ENCODE measurements at places on chromosomes 7 and 10.

DNA sequence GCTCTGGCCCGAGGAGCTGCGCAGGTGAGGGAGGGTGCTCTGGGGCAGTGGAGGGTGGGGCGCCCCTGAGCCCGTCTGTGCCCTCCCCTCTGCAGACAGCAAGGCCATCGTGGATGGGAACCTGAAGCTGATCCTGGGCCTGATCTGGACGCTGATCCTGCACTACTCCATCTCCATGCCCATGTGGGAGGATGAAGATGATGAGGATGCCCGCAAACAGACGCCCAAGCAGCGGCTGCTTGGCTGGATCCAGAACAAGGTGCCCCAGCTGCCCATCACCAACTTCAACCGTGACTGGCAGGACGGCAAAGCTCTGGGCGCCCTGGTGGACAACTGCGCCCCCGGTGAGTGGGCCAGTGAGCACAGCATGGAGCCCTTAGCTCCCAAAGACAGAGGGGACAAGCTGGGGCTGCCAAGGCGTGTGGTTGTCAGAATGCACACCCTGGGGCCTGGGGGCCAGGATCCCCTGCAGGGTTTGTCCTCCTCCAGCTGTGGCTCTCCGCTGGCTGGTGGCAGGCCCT is 5.1 kb downstream of the FLNC start:
- DNase-seq: no peak

GRCh38 chr7:55381696-55382095 is 16.6 kb downstream of the LANCL2 start:
- no peak for DNase-seq

DNA sequence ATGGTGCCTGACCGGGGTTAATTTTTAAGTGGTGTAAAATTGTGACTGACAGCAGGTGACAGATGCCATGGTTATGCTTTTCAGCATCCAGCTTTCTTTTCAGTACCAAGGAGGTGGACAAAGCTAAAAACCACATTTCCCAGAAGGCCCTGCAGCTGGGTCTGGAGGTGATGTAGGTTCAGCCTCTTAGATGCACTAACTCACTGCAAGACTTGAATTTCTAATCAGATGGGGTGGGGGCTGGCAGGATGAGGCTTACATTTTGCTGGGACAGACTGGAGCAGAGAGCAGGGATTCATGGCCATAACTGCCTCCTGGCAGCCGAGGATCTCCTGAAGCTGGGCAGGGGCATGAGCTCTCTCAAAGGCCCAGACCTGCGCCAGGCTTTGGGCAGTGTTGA is 52.4 kb downstream of the PDIA4 start:
- no peak for DNase-seq

GRCh38 chr10:6918305-6918704 is 338.2 kb upstream of the PRKCQ start:
- DNase-seq: no peak

DNA sequence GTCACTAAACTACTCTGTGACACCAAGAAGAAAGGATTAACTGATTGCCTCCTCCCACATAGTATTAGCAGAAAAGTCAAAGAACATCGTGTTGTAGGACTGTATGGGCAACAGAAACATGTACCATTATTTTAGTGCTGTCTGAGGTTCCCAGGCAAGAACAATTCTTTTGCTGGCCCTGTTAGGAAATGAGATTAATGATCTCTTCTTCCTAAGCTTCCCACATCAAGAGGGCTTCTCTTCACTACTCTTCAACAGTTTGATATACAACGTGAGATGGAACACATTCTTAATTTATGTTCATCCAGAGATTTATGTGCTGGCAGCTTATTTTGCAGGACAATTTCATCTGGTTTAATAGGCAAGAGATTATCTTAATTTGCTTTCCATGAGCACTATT is 219.6 kb downstream of the DOCK4 start:
- no peak for DNase-seq

DNA sequence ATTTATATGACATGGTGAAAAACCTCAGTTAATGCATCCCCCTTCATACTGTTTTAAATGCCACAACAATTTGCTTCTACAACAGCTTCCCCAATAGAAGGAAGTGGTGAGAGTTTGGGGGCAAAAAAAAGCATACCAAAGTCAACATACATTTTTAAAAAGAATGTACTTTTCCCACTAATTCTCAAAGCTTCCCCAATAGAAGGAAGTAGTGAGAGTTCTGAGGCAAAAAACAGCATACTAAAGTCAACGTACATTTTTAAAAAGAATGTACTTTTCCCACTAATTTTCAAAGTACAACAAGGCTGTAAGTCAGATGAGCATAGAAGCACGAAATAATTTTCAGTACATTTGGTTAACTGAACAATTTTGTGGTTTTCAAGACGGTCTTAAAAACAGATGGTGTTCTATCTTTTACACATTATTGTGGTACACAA is 24.0 kb downstream of the WASL start:
- no peak for DNase-seq
